ENCODE measurements at places on chromosomes 5 and 9.

- no peak for DNase-seq
Observed at GRCh38 chr9:82512728-82513127, 524.2 kb downstream of the SPATA31D1 start.

DNA sequence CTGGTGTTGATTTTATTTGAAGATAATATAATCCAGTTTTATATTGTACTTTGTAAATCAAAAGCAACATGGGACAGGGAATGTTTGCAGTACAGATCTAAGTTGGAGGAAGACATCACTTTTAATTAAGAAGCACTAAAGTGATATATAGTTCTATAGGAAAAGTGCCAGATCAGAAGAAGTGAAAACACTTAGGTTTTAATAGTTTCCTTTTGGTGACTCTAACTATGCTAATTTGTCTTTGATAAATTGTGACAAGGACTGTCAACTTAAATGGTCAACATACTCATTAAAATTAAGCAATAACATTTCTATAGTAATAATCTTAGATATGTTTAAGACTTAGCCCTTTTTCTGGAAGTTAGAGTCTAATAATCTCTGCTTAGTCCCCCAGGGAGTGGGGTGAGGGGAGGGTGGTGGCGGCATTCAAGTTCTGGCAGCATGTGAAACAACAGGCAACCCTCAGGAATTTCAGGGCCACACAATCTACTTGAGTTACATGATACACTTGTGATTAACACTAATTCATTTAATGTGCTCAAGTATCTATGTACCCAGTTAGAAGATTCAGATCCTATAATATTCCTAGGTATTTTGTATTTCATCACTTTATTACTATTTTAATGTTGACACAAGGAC is 1026.5 kb downstream of the NR2F1-AS1 start:
- DNase-seq = no peak

GRCh38 chr9:4741365-4742089 is 525 bp upstream of the AK3 start:
- no peak for DNase-seq

- DNase-seq = no peak
Observed at GRCh38 chr5:101278011-101278687, 375.1 kb upstream of the ST8SIA4 start.

DNA sequence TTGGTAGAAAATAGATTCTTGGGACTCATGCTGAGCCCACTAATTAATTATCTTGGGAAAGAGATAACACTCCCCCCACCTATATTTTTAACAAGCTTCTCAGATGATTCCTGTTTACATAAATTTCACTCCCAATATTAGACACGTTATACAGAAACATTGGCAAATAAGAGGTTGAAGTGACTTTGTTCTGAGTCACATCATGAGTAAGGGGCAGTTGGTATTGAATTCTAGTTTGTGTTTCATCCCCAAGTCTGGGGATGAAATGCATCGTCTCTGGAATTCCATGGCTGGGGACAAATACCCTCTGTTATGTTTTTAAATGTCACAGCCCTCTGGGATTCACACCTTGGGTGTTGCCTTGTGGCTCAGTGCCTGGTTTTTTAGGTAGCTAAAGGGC is 41.0 kb downstream of the BASP1 start:
- DNase-seq = no peak

DNA sequence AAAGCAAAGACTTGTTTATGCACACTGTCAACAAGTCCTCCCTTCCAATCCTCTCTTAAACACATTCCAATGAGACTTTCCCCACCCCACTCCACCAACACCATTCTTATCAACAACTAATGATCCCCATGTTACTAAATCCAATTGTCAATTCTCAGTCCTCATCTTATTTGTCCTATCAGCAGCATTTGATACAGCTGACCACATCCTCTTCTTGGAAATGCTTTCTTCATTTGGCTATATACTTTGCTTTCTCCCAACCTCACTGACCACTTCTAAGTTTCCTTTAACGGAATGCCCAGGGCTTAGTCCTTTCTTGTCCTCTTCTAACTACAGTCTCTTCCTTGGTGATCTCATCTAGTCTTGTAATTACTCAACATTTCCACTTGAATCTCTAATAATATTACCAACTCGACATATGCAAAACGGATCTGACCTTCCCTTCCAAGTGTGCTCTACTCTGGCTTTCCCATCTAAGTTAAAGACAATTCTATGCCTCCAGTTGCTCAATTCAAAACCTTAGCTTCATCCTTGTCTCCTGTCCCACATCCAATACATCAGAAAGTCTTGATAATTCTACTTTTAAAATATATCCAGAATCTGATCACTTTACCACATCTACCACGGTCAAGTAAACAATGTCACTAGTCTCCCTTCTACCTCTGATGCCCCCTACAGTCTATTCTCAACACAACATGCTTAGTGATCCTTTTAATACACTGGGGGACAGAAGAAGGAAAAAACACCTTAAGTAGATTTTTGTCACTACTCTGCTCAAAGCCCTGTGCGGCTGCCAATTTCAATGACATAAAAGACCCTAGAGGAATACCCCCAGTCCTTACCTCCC is 25.5 kb downstream of the AGTPBP1 start:
- no peak for DNase-seq

DNA sequence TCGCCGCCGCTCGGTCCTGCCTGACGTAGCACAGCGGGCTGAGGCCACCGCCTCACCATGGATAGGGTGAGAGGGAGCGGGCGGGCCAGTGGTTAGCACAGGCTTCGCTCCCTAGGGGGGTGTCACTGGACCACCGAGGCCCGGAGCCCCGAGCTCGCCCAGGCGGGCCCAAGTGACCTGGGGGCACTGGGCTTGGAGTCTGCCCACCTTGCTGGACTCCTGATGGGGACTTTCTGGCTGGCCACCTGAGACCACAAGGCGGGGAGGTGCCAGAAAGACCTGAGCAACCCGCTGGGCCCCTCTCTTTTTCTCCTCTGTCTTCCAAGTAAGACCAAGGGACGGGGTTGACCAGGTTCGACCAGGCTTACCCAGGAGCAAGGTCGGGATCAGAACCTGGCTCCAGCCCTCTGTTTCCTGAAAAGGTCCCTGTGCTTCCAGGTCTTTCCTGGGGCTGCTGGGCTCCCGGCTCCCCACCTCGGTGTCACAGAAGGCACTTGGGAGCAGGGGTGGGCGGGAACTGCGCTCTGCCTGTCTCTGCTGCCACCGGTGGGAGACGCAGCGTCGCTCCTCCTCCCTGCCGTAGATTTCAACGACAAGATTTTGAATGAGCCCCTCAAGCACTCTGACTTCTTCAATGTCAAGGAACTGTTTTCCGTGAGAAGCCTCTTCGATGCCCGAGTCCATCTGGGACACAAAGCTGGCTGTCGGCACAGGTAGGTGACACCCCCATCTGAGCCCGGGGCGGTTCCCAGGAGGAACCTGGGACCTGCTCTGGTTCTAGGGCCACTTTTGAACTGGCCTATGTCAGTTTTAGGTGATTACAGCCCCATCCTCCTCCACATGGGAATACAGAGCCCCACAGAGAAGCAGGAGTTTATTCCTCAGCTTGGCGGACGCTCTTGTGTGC is 1.0 kb downstream of the MRPS2 start:
- no peak for DNase-seq

DNA sequence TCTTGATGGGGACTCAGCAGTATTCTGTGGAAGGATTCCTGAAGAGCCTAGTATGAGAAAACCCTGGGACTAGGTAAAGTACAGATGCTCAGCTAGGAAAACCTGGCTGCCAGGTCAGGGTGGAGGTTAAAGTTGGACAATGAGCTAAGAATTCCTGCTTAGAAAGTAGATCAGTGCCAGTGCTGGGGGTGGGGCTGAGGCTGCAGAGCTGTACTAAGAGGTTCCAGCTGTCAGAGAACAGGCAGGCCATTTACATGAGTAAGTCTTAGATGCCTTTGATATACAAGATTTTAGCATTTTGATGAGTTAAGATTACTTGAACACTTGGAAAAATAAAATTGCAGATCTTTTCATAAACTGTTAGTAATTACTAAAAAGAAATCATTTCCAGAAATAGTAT is 332.3 kb upstream of the NUDT12 start:
- no peak for DNase-seq
